ENCODE measurements at places on chromosomes 7 and 10.

GRCh38 chr7:146126767-146127509 lies 10.3 kb downstream of the CNTNAP2 start:
- no peak for DNase-seq

- DNase-seq, result no peak
These were observed 669.4 kb downstream of the NRG3 start for GRCh38 chr10:82544377-82544776.

- DNase-seq, result no peak
These were observed 183.5 kb downstream of the RNF133 start for GRCh38 chr7:122515404-122515803.

DNA sequence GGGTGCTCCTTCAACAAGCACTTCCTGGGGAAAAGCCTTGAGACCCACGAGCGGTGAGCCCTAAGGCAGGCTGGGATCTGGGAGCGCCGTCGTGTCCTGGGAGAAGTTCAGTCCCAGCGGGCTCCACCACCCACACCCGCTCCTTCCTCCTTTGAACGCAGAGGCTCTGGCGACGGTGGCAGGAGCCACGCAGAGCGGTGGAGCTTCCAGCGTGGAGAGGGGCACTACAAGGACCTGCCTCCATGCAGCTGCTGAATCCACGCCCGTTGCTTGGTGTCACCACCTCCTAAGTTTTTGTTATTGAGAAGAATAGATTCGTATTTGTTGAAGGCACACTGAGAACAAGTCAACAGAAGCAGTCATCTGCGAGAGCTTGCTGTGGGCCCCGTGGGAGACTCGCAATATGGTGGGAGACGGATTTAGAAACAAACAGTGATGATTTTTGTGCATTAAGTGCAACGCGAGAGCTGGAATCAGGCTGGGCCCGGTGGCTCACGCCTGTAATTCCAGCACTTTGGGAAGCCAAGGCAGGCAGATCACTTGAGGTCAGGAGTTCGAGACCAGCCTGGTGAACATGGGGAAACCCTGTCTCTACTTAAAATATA lies 60.1 kb upstream of the SDK1 start:
- DNase-seq, result no peak

GRCh38 chr7:33050535-33051318 lies 11.8 kb downstream of the NT5C3A start:
- no peak for DNase-seq

DNA sequence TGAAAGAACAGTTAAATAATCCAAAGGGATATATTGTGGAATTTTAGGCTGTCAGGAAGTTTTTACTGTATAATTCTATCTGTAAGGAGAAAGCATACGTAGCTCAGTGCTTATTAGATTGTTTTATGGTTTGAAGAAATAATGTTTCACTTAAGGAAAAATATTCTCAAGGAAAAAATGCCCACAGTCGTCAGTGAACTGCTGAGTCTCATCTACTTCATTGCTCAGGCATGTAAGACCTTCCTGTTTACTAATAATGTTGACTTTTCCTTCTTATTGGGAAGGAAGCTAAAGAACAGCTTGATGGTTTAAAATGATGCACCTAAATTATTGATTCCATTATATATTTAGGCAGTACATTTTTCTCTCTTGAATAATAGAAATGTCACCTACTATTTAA lies 304.2 kb downstream of the SDK1 start:
- DNase-seq, result no peak

DNA sequence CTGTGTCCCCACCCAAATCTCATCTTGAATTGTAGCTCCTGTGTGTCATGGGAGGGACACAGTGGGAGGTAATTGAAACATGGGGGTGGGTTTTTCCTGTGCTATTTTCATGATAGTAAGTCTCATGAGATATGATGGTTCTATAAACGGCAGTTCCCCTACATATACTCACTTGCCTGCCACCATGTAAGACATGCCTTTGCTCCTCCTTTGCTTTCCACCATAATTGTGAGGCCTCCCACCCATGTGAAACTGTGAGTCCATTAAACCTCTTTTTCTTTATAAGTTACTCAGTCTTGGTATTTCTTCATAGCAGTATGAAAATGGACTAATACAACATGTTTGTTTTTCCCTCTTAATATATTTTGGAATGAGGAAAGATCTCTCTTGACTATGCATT lies 24.5 kb upstream of the TBXAS1 start:
- no peak for DNase-seq

DNA sequence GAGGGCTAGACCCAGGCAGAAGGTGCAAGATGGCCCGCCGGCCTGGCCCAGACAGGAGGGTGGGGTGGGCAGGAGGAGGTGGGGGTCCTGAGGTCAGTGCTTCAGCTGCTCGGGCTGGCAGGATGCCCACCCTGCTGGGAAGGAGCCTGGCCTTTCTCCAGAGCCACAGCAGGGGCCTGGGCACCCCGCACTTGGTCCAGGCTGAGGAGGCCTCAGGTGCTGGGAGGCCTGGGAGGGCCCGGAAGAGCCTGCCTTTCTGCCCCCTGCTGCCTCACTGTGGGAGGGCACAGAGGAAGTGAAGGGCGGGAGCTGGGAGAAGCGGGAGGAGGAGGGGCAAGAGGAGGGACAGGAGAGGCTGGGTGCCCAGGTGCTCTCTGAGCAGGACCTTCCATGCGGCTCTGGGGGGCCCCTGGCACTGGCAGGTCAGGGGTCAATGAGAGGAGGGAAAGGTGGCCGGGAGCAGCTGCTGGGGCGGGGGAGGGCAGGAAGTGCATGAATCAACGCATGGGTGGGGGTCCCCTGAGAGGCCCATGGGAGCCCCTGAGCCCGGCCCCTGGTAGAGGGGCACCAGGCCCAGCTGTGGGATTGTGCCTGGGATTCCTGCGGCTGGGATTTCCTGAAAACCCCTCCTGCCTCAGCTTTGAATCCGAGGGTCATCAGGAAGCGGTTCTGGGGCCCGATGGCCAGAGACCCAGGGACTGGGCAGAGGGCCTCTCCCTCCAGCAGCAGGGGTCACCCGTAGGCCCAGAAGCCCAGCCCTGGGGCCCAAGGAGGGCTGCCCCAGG lies 49.9 kb downstream of the PWWP2B start:
- DNase-seq, result peak; percentile 57

DNA sequence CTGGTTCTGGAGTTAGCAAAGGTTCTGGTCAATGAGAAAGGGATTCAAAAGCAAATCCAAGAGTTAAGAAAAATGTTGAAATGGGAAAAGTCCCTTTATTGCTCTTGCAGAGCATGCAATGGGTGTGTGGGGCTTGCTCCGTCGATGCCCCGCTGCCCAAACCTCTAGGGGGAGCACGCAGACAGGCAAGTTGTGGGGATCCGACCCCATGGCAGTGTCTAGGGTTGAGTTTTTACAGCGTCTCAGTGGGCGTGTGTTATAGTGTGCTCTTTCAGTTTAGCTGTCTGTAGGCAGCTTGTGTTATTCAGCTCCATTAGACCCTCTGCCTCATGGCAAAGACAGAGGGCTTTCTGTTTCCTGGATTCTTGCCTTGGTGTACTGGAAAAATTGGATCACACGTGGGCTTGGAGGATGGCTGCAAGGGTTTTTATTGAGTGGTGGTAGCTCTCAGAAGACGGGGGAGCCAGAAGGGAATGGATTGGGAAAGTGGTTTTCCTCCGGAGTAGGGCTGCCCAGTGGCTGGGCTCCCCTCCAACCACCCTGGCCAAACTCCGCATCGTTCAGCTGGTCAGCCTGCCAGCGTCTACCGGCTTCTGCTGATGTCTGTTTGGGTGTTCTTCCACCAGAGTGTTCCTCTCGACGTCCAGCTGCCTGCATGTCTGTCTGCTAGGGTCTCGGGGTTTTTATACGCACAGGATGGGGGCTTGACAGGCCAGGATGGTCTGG lies 102.3 kb upstream of the PLXDC2 start:
- DNase-seq, result no peak

- DNase-seq, result no peak
These were observed 100.8 kb downstream of the ARHGAP21 start for GRCh38 chr10:24622781-24623301.

- DNase-seq, result no peak
These were observed 60.1 kb downstream of the ZNF783 start for GRCh38 chr7:149321978-149322541.

Measured in activated T-cell treated with anti-CD3 and anti-CD28 coated beads for 24 hours (primary cell).